Renal pelvis (tissue), 12 donors: ENCODE measurements at places on chromosomes 16 and 17. TPM values are rescaled to one million over a fixed set of nuclear protein-coding genes. Genes with fewer than 3 reads are reported as not detected.

- DNase-seq = no peak
Observed at GRCh38 chr16:70612931-70613330, 33.4 kb upstream of the IL34 start.

- DNase-seq = no peak
Observed at GRCh38 chr16:90004577-90004976, 14.7 kb downstream of the DBNDD1 start.

DNA sequence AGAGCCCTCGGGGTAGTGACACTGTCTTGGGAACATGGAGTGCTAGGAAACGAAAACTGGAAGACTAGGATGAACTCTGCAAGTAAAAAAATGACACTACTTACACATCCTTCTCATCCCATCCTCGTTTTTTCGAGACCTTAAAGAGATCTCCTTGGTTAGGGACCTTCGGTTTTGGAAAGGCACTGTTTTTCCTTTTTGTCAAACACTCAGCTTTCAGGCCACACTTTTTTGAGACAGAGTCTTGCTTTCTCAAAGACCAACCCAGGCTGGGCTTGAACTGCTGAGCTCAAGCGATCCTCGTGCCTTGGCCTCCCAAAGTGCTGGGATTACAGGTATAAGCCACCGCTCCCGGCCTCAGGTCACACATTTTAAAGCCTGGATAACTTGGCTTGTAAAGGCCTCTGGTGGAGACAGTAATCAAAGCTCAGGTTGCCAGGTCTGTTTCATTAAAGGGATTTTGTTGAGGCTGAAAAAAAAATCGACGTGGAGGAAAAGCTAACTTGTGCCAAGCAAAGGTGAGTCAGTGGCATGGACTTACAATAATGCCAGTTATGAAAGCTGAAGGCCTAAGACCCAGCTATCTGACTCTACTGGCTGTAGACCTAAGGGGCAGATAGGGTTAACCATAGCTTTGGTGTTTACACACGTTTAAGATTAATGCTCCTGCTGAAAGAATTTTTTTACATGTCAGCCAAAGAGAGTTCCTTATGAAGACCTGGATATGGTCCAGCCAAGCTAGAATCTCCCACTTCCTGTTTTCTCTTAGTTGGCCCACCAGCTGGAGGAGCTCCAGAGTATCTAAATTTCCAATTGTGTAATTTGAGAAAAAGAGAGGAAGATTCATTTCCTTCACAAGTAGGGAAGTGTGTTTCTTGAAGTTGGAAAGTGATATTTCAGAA, 823 bp downstream of the NBR1 start:
- DNase-seq = peak; percentile 83

ERAL1 gene
- polyA plus RNA-seq = 69.8 TPM

C16orf54 gene
- polyA plus RNA-seq = 0.12 TPM

DNA sequence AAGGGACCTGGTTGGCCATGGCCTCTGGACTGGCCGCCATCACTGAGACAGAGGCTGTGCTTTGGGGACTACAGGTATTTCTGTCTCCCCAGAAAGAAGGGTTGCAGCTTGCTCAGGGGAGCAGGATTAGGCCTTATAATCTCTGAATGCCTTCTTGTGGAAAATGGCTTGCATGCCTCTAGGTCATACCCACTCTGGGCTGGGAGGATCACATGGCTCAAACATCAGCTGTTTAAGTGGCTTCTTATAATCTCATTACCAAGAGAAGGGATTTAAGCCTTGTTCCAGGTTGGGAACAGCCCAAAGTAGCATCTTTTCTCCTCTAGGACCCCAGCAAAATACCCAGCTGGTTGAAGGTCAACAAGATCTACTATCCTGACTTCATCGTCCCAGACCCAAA, 19.1 kb downstream of the LIG3 start:
- DNase-seq = no peak

- peak; percentile 41 for DNase-seq
Observed at GRCh38 chr16:83992624-83993023, 24.6 kb downstream of the NECAB2 start.

DNA sequence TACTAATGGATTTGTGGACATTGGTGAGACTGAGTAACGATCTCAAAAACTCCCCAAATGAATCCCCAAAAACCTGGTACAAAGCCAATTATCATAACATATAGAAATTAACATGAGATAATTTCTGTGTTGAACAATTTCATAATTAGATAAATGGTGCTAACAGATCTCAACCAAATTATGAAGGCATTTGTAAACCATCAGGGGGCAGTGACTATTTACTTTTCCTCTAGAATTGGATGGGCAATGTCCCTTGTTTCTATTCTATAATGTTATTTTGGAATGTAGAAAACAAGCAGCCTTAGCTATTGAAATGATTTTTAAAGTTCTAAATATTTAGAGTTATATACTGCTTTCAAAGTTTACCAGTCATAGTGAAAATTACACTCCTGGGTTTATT, 57.8 kb downstream of the MYH10 start:
- DNase-seq = no peak
